Activated naive CD8-positive, alpha-beta T cell treated with anti-CD3 and anti-CD28 coated beads, Interleukin-2, amount 10 ng/mL, durations not matched to agents 7 days and 5 days (primary cell): ENCODE measurements at places on chromosomes 3 and 15. TPM values are rescaled to one million over a fixed set of nuclear protein-coding genes. Genes with fewer than 3 reads are reported as not detected.

The CHRNA7 gene
- total RNA-seq: 0.43 TPM

The DTX3L gene
- 117 TPM for total RNA-seq

The EID1 gene
- total RNA-seq: 85.0 TPM

The GOLGA8M gene
- 11.3 TPM for total RNA-seq

The NRROS gene
- 16.2 TPM for total RNA-seq

The TM4SF18 gene
- not detected for total RNA-seq

- H3K27me3 ChIP-seq: peaks cover 8% of the 10 kb centered on the region
- no peak for DNase-seq
- no peak overlapping the region for H3K27ac ChIP-seq
- H3K4me1 ChIP-seq: no peaks in the 10 kb centered on the region
- H3K36me3 ChIP-seq: no peaks in the 10 kb centered on the region
Measured at GRCh38 chr15:73881579-73882320, 8.4 kb downstream of the TBC1D21 start.

DNA sequence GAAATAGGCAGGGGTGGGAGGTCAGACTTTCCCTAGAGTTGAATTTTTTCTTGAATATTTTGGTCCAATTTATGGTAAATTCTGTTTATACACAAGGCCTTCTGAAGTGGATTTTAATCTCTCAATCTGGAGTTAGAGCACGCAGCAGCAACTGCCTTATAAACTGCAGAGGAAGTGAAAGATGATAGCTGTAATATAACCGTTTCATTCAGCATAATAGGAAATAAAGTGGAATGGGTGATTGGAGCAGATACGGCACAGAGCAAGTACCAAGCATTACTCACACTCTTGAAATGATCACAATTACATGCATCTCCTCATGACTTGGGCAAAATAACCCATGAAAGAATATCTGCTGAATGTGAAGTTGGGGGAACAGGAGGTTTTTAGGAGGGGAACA is 106.8 kb downstream of the ARRDC4 start:
- no peak for DNase-seq
- H3K4me1 ChIP-seq: no peaks in the 10 kb centered on the region
- peaks cover 4% of the 10 kb centered on the region for H3K27me3 ChIP-seq
- no peaks in the 10 kb centered on the region for H3K36me3 ChIP-seq
- no peak overlapping the region for H3K27ac ChIP-seq

DNA sequence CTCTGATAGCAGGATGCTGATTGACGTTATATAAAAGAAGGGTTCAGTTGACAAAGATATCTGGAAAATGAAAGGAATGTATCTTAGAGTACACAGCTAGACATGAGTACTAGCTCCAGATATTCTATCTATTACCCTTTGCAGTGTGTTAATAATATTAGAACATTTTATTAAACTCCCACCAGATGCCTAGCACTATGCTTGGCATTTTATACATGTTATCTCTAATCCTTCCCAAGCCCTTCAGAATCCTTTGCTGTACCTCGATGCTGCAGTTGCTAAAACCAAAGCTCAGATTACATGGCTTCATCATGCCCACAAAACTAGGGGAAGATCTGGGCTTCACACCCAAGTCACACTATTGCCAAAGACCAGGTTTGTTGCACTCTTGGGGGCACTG is 350.1 kb upstream of the AZI2 start:
- no peaks in the 10 kb centered on the region for H3K27me3 ChIP-seq
- no peaks in the 10 kb centered on the region for H3K36me3 ChIP-seq

- peaks cover 26% of the 10 kb centered on the region for H3K36me3 ChIP-seq
- H3K4me3 ChIP-seq: no peak overlapping the region
- no peak for DNase-seq
Measured at GRCh38 chr3:187077085-187077484, 62.2 kb downstream of the RPL39L start.

DNA sequence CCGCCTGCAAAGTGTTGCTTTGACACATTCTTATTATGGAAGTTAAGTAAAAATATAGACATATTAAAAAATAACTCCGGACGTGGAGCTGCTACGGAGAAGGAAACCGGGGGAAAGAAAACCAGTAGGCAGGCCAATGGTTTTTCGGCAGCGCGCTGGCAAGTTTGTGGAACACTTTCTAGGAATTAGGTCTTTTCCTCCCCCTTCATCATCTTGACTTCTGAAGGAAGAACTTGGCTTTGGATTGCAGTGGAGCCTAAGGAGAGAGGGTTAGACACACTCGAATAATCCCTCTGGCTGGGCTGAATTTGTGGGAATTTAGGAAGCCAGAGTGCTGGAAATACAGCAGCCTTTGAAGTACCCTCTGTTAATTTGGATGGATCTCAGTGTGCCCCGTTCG is 317 bp downstream of the ROBO2 start:
- no peak for DNase-seq
- no peak overlapping the region for H3K4me3 ChIP-seq
- no peak overlapping the region for H3K27ac ChIP-seq

DNA sequence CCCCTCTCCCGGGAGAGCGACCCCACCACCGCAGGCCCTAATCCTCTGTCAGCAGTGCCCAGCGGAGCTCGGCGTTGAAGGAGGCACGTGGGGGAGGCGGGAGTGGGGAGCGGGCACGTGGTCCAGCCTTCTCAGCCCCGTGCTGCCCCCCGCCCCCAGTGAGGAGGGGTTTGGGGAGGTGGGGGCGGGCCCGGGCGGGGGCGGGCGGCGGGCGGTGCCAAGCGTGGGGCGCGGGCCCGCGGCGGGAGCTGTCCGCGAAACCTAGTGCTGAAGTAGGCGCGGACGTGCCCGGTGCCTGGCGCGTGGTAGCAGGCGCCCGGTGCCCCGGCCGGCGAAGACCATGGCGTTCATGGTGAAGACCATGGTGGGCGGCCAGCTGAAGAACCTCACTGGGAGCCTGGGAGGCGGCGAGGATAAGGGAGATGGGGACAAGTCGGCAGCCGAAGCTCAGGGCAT is at the start of gene CPLX3:
TSS of gene CPLX3 (plus strand) at position 264 of the 456 bp plus-strand sequence. CDS start at position 341, 77 bp downstream.
- H3K36me3 ChIP-seq: no peaks in the 10 kb centered on the region
- H3K4me1 ChIP-seq: no peaks in the 10 kb centered on the region
- H3K27me3 ChIP-seq: peaks cover 36% of the 10 kb centered on the region
- H3K4me3 ChIP-seq: no peak within 1 kb of the TSS

DNA sequence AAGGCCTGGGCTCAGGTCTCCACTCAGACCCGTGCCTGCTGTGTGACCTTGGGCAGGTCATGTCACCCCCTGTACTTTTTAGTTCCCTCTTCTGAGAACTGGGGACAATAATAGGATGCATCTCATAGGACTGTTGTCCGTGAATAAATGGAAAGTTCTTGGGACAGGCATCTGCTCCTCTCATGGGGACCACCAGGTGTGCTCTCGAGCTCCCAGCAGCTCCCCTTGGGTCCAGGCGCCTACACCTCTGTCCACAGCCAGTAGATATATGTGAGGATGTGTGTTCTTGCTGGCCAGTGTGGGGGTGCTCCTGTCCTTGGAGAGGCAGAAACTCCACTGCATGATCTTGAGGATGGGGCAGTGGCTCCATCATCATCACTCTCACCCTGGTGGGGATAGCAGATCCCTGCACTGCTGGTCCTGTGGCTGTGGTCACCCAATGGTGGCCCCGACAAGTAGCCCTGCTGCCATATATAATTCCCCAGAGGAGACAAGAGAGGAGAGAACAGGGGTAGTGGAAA is 257.6 kb upstream of the TLE3 start:
- H3K27ac ChIP-seq: no peak overlapping the region
- H3K4me1 ChIP-seq: no peaks in the 10 kb centered on the region
- DNase-seq: no peak
- H3K36me3 ChIP-seq: no peaks in the 10 kb centered on the region
- no peak overlapping the region for H3K4me3 ChIP-seq

DNA sequence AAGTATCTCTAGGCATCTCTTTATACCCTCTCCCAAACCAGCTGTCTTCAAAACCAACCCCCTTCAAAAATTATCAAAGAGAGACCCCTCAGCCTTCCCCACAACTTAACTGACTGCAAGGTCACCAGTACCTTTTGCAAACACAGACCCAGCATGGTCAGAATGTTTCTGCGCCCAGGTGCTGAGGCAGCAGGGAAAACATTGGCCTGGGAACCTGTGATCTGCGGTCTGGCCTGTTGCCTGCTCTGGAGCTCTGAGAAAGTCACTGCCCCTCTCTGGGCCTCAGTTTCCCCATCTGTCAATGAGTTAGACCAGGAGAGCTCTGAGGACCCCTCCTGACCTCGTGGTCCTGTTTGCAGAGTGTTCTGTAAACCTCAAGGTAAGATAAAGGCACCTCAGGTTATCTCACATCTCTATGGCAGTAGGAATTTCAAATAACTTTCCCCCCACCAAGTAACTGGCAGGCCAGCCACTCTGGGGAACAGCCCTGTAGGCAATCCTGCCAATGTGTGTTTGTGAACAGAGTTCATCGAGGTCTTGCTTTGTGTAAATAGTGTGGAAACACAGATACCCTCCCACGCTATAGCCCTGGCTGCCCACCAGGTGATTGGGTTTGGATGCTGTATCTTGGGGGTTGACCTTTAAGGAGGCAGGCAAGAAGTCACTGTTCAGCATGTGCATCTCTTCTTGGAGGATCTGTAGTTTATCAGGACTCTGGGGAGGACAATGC is 50.0 kb upstream of the SMAD6 start:
- no peaks in the 10 kb centered on the region for H3K36me3 ChIP-seq
- peak overlapping the region; percentile 50 for H3K27ac ChIP-seq
- DNase-seq: no peak

- no peak overlapping the region for H3K27ac ChIP-seq
- H3K4me3 ChIP-seq: no peak overlapping the region
- H3K27me3 ChIP-seq: no peaks in the 10 kb centered on the region
- H3K4me1 ChIP-seq: no peaks in the 10 kb centered on the region
Measured at GRCh38 chr3:23542079-23542478, 263.7 kb upstream of the UBE2E1 start.

GRCh38 chr3:13054341-13055285 is 18.6 kb downstream of the IQSEC1 start:
- peaks cover 9% of the 10 kb centered on the region for H3K4me1 ChIP-seq
- no peaks in the 10 kb centered on the region for H3K36me3 ChIP-seq
- no peaks in the 10 kb centered on the region for H3K27me3 ChIP-seq
- H3K4me3 ChIP-seq: no peak overlapping the region
- DNase-seq: no peak
- no peak overlapping the region for H3K27ac ChIP-seq
